ENCODE measurements at places on chromosomes 13 and 19.

DNA sequence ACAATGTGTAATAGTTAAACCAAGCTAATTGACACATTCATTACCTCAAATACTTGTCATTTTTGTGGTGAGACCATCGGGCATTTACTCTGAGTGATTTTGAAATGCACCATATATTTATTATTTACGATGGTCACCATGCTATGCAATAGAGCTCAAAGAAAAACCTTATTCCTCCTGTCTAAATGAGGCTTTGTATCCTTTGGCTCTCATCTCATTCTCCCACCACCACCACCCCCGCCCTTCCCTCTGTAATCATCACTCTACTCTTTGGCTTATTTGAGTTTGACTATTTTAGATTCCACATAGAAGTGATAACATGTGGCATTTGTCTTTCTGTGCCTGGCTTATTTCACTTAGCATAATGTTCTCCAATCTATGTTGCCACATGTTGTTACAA is 124.9 kb downstream of the CYSLTR2 start:
- no peak for DNase-seq

DNA sequence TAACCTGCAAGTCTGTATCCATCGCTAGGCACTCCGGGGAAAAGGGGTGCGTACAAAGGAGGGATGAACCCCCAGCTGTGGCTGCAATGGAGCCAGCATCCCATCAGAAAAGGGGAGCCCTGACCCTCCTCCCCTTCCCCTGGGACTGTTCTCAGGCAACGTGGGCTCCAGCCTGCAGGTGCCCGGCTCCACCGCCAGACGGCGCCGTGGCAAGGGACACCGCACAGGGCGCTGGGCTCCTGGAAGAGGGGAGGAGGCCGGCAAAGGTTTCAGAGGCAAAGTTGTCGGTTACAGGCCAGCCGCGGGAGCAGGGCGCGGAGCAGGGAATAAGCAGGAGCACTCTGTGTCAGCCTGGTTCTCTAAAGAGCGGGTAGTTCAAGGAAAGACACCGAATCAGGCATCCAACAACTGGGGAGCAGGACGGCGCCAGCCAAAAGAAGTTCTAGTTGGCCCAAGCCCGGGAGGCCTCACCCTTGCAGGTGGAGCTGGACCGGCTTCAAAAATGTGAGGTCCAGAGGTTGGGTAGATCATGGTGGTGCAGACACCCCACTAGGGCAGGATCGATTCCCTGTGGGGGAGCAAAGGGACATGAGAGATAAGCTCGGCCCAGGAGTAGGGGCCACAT is 53.0 kb upstream of the ATP12A start:
- no peak for DNase-seq

GRCh38 chr19:49017041-49017665 is at the start of gene LHB:
TSS of gene LHB (minus strand) at chr19:49017091. CDS start at chr19:49017081, 10 bp downstream.
- DNase-seq = no peak

DNA sequence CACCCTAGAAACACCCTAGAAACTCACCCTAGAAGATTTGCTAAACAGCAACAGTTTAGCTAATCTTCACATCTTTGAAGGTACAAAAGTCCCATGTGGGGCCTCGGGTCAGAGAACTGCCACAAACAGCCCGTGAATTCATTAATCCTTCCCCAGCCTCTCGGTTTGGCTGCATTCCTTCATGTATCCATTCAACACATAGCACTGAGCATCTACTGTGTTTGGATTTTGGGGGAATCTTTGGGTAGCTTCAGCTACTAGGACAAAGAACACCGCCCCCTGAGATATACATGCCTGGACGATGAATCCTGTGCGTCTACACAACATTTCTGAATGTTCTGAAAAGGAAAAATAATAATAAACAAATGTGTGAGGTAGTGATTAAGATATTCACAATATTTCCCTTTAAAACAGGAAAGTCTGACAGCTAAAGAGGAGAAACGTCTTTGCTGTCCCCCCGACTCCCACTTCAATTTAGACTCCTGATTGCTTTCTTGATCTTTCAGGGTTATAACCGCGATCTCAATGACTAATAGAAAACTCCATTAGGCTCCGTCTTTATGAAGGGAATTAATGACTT is 63.5 kb downstream of the ALOX5AP start:
- no peak for DNase-seq

- DNase-seq = peak; percentile 82
Observed at GRCh38 chr19:21604351-21604926, 99.0 kb downstream of the ZNF429 start.

DNA sequence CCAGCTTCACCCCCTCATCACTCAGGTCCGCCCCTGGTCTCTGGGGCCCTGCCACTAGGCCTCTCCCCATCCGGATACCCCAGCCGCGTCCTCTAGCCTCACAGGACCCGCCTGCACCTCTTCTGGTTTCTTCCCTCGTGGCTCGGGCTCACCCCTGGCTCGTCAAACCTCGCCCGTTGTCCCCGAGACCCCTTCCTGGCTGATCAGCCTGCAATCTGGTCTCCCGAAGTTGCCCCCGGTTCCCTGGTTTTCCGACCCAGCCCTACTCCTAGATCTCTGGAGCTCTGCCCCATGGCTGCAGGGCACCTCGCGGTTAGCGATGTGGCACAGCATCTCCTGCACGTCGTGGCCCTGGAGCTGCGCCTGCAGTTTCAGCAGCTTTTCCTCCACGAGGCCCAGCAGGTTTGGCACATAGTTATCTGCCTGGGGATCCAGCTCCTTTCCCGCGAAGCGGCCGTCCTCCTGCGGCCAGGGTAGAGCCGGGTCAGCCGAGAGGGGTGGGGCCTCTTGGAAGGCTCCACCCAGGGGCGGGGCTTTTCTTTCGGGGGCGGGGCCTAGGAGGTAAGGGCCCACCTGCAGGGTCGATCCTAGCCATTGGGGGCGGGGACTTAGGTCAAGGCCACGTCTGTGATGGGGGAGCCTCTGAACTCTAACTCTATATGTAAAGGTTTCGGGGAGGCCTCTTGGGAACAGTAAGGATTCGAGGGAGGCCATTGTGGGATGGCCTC is 2.4 kb upstream of the RGL3 start:
- DNase-seq = peak; percentile 49

DNA sequence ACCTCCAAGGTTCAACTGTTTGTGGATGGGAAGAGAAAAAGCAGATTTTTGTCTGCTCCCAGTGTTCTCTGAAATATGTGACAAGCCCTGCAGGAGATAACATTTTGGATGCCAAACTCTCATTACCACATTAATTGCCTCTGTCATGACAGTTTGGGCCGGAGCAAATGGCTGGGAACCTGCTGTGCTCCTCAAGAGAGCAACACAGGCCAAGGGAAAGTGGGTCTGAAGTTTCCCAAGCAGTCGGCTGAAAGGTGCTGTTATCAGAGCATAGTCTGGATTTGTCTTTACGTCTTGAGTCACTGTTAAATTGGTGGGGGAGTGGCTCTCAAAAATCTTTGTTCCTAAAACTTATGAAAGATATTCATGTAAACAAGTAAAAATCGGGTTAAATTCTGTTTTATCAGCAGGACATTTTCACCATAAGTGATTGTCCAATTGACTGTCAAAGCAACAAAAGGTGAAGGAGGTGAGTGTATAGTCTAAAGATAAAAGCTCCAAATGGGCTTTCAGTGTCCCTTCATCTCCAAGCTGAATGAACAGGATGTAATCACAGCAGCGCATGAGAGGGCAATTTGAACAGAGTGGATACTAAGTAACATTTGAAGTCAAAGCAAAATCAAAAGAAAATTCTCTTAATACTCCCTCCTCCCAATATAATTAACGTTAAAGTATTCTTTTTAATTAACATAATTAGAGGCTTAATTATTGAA is 844.8 kb downstream of the PCDH17 start:
- no peak for DNase-seq

- DNase-seq = no peak
Observed at GRCh38 chr19:54158812-54159351, 639 bp downstream of the LENG1 start.

GRCh38 chr19:3670796-3671679 is 29.2 kb downstream of the PIP5K1C start:
- peak; percentile 88 for DNase-seq

DNA sequence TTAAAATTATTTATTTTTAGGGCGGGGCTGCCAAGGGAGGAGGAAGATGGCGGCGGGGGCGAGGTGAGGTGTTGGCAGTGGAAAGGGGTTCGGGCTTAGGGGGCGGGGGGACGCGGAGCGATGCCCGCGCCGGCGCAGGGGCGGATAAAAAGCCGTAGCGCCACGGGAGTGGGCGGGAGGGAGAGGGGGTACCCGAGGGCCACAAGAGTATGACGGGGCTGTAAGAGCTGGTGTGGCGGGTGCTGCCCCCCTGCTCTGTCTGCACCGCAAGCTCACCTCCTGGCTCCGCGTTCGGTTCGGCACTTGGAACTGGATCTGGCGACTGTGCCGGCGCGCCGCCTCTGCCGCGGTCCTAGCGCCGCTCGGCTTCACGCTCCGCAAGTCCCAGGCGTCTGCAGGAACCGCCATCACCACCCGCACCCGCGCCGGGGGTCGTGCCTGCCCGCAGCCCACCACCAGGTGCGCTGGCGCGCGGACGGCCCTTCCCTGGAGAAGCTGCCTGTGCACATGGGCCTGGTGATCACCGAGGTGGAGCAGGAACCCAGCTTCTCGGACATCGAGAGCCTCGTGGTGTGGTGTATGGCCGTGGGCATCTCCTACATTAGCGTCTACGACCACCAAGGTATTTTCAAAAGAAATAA is 265.2 kb upstream of the SGCG start:
- DNase-seq = peak; percentile 46

DNA sequence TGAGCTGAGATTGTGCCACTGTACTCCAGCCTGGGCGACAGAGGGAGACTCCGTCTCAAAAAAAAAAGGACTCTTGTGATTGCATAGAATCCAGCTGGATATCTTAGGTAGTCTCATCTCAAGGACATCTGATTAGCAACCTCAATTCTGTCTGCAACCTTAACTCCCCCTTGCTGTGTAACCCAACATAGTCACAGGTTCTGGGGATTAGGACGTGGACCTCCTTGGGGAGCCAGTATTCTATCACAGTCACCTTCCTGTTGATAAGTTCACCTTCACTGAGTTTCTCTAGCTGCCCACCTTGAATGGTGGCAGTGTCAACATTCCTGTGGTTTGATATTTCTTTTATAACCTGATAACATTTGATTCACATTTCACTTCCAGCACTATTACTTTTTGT is 27.2 kb downstream of the GPR18 start:
- DNase-seq = no peak

DNA sequence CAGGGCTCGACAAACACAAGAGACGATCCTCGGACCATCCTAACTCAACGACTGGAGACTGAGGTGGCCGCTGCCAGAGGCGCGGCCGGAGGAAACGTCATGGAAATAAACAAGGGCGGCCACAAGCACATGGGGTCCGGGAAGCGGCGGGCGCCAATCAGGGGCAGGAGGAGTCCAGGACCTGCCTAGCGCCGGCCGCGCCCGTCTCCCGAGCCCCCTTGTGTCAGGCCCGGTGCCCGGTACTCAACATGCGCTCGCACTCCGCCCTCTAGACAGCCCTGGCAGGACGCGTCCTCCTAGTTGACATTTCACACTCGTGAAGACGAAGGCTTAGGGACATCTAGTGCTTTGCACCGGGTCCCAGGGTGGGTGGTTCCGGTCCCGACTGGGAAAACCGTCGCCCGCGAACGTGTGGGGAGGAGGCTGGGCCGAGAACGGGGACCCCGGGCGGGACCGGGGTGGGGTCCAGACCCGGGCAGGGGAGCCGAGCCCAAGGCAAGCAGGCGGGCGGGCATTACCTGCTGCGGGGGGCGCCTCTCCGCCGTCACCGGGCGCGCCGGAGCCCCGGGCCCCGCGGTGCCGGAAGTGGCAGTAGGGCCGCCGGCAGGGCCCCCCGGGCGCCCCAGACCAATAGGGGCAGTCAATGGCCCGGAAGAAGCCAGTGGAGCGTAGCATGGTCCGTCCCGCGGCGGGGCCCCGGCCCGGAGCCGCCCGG is 442 bp downstream of the REXO1 start:
- peak; percentile 27 for DNase-seq

- DNase-seq = peak; percentile 45
Observed at GRCh38 chr13:98504371-98504963, 72.4 kb downstream of the STK24 start.

GRCh38 chr13:44523146-44524015 is 52.7 kb downstream of the TSC22D1 start:
- no peak for DNase-seq

- DNase-seq = no peak
Observed at GRCh38 chr13:65453982-65454381, 1776.2 kb downstream of the PCDH9 start.

DNA sequence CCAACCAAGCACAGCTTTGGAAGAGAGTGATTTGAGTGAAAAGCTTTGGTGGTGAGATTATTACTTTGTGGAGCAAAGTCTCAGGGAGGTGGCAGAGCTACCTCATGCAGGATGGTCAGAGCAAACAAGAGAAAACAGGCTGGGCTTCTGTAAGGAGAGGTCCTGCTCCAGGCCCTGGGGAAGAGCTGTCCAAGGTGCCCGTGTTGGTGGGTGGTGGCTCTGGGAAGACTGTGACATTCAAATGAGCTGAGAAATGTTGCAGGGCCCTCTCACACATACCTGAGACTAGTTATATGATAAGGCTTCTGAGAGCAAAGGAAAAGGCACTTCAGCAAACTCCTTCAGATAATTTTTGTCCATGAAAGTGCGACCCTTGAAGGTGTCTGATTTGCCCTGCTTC is 205.5 kb upstream of the SOX21 start:
- no peak for DNase-seq

- DNase-seq = no peak
Observed at GRCh38 chr13:39250440-39250839, 212.2 kb downstream of the NHLRC3 start.

DNA sequence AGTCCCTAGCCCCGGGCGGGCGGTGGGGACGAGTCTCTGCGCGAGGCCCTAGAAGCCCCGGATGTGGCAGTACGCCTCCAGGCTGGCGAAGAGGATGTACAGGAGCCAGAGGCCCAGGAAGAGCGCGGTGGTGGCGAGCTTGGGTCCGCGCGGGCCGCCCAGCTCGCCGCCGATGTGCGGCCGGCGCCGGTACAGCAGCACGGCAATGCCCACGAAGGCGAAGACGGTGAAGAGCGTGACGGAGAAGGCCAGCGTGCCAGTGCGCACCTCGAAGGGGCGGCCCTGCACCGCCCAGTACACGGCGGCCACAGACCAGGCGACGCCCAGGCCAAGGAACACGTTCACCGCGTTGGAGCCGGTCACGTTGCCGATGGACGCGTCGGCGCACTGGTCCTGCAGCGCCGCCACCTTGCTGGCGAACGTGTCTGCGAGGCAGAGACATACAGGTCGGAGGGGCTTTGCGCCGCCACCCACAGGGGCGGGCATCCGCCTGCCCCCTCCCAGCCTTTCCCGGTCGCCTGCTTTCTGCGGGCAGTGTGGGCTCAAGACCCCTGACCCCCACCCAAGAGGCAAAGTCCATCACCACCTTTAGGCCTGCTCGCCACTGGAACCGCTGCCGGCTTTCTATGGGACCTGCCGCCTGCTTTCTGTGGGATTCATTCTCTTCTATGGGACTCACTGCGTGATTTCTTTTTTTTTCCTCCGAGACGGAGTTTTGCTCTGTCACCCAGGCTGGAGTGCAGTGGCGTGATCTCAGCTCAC is 10.9 kb upstream of the MEIS3 start:
- DNase-seq = peak; percentile 64
